Colonic mucosa (tissue), 4 donors: ENCODE measurements at places on chromosomes 2 and 18.

DNA sequence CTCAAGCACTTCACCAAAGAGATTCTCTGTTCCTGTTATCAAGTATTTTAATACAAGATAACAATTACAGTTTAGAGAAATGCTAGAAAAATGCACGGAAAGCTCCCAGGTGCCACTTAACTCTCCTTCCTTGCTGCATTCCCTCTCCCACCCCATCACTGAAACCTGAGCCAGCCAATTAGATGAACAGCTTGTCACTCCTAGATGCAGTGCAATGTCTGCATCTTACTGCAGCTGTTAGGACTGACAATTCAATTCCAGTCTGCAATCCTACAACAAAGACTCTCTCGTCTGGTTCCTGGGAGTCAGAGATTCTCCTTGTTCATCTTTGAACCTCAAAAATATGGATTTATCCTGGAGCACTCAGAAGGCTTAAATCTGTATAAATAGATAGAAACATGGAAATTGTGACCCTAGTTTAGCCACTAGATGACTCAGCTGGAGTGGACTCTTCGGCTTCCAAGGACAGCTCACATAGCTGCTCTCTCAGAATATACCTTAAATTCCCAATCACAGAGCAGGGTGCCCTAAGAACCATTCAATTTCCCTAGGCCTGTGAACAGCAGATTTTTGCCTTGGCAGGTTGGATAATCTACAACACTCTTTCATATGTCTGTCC is 311.1 kb downstream of the NRXN1 start:
- DNase-seq, result no peak

DNA sequence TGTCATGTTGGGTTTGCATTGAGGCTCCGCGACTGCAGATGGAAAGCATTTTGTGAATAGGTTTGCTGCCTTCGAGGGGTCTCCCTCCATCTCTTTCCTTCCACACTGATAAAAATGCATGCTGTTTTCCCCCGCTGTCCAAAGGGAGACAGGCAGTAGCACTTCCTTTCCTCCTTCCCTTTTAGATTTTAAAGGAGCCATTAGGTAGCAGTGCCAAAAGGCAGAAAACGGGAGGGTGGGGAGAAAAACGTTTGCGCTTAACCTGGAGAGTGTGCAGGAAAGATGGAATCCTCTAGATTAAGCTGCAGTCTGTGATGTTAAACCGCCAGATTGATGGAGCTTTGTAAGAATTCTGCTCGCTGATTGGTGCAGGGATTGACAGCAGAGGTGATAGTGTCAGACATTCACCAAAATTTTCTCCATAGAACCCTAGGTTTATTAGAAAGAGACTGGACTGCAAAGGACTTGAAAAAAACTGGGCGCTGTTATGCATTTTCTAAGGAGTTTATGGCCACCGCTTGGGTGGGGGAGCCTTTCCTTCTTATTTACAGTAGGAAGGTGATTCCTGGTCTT is 688 bp downstream of the MAPRE2 start:
- peak; percentile 35 for DNase-seq

DNA sequence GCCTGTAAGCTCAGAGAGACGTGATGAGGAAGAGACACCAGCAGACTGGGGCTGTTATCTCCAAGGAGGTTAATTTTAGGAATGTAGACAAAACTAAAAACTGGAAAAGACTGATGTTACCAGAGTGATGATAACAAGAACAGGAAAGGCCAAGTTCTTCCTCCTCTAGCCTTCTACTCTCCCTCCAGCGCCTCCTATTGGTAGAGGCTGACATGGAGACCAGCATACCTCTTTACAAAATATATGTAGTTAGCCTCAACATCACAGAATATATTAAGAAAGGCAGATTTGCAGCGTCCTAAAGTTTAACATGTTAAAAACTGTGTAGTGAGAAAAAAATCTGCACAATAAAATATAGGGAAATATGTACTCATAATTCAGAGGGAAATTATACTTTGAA is 66.0 kb downstream of the TCF4 start:
- peak; percentile 35 for DNase-seq

- DNase-seq, result no peak
Measured at GRCh38 chr2:101976891-101977290, 14.9 kb upstream of the IL1R2 start.

- no peak for DNase-seq
Measured at GRCh38 chr2:221546505-221547225, 25.4 kb downstream of the EPHA4 start.

- DNase-seq, result no peak
Measured at GRCh38 chr18:47986620-47987387, 56.3 kb upstream of the SMAD2 start.

DNA sequence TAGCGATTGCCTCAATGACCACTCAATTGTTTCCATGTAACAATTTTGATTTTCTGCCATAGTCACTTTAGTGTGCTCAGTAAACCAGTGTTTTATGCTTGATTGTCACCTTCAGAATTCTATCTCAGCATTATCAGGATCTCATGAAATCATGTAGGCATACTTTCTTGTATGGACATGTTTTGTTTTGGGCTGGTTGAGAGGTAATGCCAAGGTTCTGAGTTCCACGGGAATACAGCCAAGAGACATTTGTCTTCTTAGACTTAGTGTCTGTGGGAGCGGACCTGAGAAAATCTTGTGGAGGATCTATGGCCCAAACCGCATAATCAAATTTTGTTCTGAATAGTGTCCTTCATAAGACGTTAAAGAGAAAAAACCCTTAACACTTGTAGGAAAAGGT is 10.2 kb downstream of the MSTN start:
- DNase-seq, result no peak

DNA sequence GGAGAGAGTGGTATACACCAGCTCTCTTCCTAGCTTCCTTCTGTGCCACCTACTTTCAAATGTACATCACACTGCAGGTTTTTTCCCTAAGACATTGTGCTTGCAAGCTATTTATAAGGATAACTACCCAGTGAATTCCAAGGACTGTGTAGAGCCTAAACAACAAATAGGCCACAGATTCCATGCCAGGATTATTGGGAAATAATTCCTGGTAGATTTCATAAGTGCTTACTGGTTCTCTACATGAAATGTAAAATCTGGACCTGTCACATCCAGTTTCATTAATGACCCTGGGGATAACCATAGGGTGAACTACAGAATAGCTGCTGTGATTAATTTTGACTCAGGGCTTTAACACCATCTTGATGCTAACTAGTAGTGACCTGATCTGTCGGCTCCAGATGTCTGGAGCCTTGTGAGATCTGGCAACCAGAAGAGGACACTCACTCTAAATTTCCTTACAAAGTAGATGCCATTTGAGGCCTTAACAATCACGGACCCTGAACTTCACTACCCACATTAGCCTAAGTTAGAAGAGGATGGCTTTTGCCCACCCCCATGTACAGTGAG is 34.3 kb upstream of the LGALSL start:
- DNase-seq, result no peak

GRCh38 chr18:8721716-8722115 is 16.4 kb downstream of the MTCL1 start:
- DNase-seq, result peak; percentile 50

DNA sequence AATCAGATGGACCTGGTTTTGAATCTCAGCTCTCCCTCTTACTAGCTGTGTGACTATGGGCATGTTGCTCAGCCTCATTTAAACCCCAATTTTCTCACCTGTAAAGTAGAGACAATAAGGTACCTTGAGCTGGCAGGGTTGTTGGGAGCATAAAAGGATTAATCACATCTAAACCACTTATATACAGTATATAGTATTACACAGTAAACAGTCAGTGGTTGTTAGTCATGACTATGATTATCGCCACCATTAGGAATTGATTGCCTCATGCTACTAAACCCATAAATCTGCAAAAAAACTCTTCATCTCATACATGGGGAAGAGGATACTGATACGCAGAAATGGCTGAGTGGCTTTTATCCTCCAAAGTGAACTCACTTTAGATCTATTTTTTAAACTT is 65.8 kb downstream of the INO80D start:
- DNase-seq, result no peak

- DNase-seq, result peak; percentile 9
Measured at GRCh38 chr2:241052677-241053360, 49.3 kb downstream of the MTERF4 start.

- DNase-seq, result no peak
Measured at GRCh38 chr2:220334210-220334609, 706.8 kb downstream of the SLC4A3 start.

GRCh38 chr2:195445639-195446038 is 211.4 kb upstream of the SLC39A10 start:
- DNase-seq, result no peak

GRCh38 chr2:16674154-16674553 is 8.5 kb upstream of the CYRIA start:
- no peak for DNase-seq

GRCh38 chr2:85503851-85504777 is 34.9 kb upstream of the MAT2A start:
- no peak for DNase-seq

- no peak for DNase-seq
Measured at GRCh38 chr2:227739351-227739750, 6.3 kb upstream of the SCYGR8 start.

- DNase-seq, result no peak
Measured at GRCh38 chr2:196206804-196207203, 35.4 kb upstream of the STK17B start.

GRCh38 chr2:85852152-85852840 is 36.5 kb downstream of the ST3GAL5 start:
- DNase-seq, result no peak

DNA sequence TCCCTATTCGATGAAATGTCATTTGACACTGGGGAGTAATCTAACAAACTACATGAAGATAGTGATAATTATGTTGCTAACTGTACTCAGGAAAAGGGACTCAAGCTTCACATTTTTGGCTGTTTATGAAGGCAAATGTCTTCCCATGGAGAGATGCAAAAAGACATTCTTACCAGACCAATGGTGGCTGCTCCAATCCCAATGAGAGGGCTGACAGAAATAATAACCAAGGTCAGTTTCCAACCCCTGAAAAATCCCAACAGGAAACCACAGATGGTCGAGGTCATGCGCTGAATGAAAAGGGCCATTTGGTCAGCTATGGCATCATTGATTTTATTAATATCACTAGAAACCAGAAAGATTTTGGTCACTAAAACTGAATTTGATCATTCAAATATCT is 37.6 kb downstream of the ABCB11 start:
- DNase-seq, result no peak

DNA sequence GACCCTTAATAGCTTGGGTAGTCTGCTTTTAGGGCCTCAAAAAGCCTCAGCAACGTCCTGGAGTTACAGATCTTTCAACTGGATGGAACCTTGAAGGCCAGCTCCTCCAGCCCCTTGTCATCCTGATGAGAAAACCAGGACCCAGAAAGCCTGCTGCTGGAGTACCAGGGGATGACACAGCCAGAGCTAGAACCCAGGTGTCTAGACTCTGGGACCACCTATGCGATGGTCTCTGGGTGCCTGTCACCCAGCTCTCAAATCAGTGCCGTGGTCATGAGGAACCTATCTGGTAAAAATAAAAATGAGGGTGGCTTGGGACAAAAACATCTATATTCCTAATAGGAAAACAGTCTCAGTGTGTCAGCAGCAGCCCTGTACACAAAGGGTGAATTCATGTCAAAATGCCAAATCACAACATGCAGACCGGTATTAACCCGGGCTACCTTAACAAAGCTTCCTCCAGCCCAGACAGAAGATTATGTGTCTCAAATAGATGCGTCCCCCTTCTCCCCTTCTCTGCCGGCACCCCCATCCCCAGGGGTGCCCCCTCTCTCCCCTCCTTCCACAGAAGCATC is 28.5 kb downstream of the SMAD7 start:
- peak; percentile 18 for DNase-seq

GRCh38 chr2:240888130-240888889 is 7.6 kb downstream of the MAB21L4 start:
- DNase-seq, result no peak

DNA sequence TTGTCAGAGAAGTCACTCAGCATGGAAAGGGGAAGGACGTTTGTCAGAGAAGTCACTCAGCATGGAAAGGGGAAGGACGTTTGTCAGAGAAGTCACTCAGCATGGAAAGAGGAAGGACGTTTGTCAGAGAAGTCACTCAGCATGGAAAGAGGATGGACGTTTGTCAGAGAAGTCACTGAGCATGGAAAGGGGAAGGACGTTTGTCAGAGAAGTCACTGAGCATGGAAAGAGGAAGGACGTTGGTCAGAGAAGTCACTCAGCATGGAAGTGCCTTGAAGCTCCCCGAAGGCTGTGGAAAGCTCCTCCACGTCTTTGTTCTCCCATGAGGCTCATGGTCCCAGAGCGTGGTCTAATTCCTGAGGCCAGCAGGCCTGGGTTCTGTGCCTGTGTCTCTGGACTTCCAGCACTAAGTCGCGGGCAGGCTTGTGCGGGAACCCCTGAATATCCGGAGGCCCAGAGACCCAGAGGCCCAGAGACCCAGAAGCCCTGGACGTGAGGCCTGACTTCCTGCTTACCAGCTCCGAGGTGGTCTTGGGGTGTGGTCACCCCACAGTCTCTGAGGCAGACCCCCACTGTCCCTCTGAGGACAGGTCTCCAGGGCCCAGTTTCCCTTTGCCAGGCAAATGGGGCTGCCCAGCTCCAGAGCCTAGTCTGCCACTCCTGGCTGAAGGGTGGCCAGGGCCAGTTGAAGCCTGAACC is 70.4 kb upstream of the TWIST2 start:
- no peak for DNase-seq

DNA sequence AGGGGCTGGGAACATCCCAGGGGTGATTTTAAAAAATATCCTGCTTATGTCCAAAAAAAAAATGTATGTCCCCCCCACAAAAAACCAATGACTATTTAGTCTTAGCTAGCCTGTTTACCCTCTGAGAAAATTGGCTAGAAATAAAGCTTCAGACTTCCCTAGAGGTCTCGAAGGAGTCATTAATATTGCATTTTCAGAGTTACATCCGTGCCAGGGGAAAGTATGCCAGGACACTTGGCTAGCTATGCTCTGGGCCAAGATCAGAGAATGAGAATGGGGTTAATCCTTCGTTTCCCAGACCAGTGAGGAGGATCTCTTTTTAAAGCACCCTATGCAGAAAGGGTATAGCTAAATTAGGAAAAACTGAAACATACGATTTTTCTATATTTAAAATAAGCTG is 183.6 kb downstream of the MC4R start:
- DNase-seq, result no peak

DNA sequence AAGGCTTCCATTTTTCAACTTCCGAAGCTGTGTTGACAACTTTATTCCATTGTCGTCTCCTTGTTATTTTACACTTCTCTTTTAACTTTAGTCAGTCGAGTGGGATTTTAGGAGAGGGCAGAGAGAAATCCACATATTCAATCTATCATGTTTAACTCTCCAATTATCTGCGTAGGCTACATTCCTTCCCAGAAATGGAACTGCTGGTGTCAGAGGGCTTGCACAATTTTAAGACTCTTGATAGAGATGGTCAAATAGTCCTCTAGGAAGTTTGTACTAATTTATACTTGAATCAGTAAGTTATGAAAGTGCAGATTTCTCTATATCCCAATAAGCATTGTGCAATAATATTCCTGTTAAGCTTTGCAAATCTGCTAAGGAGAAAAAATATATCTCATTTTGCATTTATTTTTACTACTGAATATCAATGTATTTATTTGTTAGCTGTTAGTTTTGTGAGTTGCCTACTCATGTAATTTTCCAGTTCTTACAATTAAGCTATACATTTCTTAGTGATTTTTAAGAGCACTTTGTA is 95.6 kb downstream of the CYP26B1 start:
- no peak for DNase-seq

- no peak for DNase-seq
Measured at GRCh38 chr2:145138626-145139025, 618.7 kb upstream of the ZEB2 start.
